ENCODE measurements at places on chromosomes 2 and 18.

DNA sequence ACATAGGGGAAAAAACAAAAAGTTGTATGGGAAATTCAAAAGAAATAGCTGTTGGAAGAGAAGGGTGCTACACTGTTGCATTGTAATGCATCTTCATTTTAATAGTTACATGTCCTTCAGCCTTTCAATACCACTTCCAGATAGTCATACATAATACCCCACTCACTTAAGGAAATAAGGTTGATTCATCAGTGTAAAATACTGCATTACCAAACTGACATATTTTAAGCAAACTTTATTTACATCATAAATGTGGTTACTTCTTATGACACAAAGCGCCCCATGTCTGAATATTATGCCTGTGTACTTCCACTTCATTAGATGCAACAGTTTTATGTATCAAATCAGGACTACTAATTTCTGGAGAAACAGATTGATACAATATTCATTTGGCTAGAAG is 4.5 kb downstream of the RBMS1 start:
- DNase-seq: no peak

GRCh38 chr2:11270891-11271290 is 73.5 kb downstream of the ROCK2 start:
- DNase-seq: no peak

DNA sequence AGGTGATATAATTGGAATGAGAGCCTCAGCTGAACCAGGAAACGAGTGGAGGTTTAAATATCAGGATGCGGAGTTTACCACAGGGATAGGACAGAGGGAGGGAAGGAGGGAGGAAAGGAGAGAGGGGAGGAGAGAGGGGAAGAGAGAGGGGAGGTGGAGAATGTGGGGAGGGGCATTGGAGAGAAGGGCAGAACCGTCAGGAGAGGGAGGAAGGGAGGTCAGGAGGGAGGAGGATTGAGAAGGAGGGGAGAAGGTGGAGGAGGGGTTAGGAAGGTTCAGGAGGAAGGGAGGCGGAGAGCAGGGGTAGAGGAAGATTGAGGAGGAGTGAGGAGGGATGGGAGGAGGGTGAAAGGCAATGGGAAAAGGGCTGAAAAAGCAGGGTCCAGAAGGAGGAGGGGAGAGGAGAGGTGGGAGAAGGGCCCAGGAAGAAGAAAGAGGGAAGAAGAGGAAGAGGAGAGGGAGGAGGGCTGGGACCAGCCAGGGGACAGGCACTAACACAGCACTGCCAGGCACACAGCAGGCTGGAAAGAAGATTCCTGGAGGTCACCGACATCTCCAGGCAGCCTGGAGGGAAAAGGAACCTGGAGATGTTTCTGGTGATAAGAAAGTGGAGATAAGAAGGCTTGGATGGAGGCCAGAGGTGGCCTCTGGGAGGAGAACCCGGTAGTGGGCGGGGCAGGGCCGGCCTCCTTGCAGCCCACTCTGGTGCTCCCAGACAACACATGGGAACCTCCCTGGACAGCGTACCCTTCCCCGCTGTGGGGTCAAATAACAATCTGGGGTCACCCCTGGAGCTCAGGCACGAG is 176.7 kb upstream of the SMAD2 start:
- DNase-seq: no peak

DNA sequence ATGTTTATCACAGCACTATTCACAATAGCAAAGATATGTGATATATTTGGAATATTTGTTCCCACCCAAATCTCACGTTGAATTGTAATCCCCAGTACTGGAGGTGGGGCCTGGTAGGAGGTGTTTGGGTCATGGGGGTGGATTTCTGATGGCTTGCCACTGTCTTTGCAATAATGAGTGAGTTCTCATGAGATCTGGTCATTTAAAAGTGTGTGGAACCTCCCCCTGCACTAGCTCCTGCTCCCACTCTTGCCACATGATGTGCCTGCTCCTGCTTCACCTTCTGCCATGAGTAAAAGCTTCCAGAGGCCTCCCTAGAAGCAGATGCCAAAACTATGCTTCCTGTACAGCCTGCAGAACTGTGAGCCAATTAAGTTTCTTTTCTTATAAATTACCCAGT is 72.2 kb upstream of the DYNC1I2 start:
- DNase-seq: no peak

- DNase-seq: no peak
These were observed 30.4 kb downstream of the RNF138 start for GRCh38 chr18:32122039-32122438.

GRCh38 chr2:137955536-137955935 is 8.7 kb upstream of the HNMT start:
- no peak for DNase-seq

- DNase-seq: no peak
These were observed 4.1 kb upstream of the PRKCE start for GRCh38 chr2:45647356-45647755.

DNA sequence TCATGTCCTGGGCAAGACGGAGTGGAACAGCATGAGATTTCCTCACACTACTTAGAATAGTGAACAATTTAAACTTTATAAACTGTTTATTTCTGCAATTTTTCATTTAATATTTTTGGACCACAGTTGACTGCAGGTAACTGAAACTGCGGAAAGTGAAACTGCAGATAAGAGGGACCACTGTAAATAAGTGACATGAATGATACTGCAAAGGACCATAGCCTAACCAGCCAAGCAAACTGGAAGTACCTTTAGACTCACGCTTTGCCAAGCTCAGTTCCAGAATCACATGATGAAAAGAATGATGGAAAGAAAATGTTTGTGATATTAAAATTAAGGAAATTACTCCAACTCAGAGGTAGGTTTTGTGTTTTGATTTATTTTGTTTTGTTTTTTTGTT is 94.6 kb upstream of the ITGA4 start:
- DNase-seq: no peak

DNA sequence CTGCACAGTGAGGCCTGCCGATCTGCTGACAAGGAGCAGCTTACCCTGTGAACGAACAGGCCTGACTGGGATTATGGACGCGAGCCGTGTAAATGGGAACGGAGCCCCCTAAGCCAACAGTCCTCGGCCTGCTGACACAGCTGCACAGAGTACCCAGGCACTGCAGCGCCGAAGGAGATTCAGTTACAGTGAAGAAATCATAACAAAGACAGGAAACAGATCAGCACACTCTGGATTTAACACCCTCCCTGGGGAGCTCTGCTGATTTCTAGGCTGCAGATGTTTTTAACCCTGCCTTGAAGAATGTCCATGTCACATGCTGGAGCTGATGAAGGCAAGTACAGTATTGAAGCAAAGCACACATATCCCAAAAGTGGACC is 43.4 kb downstream of the COLEC12 start:
- DNase-seq: no peak

DNA sequence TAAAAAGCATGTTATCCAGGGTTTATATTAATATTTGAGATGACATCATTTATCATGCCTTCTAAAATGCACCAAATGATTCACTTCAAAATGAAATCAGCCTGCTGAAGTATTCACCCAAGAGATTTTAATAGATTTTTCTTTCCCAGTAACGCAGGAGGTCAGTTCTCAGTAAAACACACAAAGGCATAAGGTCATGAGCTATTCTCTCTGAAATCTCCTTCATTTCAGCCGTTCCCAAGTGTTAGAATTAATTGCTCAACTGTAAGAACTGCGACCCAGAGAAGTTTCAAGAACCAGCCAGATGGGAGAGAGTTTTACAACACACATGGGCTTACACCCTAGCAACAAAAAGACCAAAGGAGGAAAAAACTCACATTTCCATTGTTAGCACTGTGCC is 84.2 kb upstream of the PHLPP1 start:
- DNase-seq: no peak

DNA sequence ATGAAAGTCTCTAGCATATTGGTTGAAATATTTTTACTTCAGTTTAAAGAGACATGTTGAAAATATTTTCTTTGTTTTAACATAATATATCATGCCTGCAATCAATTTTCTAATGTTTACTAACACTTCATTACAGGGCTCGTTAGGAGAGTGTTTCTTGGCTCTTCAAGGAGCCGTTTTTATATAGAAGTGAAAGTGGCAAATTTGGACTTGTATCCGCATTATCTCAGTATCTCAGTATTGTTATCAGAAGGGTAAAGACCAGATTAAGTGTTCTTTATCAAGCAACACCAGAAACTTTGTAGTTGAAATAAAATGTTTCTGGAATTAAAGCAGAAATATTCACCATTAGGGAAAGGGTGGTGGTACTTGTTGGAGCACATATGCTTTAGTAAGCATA is 97.8 kb downstream of the BABAM2 start:
- no peak for DNase-seq

DNA sequence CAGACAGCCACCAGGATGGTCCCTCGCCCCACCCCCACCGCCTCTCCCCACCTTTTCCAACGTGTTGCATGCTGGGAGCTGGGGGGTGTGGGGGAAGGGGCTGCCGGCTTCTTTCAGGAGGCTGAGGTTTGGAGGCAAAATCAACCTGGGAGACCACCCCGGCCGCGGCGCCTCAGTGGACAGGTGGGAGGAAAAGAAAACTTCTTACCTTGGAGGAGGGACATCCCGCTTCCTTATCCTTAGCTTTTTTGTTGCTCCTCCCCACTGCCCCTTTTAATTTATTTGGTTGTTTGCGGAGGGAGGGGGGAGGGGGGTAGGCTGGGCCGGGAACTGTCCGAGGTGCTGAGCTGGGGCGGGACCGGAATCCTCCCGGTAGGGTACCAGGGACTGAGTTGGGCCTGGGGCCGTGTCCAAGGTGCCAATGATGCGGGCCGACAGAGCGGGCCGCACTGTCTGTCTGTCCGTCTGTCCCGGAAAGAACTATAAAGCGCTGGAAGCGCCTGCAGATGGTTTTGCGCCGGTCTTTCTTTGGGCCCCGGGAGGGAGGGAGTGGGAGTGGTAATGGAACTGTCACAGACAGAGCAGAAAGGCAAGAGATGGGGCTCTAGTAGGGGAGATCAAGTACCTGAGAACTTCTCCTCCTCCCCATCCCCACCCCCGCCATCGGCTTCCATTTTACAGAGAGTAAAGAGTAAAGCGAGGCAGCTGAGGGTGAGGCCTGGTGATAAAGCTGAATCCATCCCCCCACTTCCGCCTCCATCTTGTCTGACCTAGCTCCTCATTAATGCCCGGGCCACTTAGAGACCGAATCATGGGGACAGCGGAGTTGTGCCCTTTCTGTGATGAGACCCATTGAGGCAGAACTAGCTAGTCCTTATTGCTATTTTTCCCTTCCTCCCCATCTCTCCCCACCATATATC is 2.4 kb downstream of the CDK5R2 start:
- DNase-seq: no peak

GRCh38 chr2:120472031-120472430 is 126.1 kb downstream of the INHBB start:
- no peak for DNase-seq

- DNase-seq: no peak
These were observed 184.9 kb upstream of the CDH20 start for GRCh38 chr18:61148322-61148721.

All from AML-193 (cell line).